ENCODE measurements at places on chromosomes 6 and 20. TPM values are rescaled to one million over a fixed set of nuclear protein-coding genes. Genes with fewer than 3 reads are reported as not detected.
A peak's percentile ranks its signal among the peaks of the same experiment; 100 is the strongest.

DNA sequence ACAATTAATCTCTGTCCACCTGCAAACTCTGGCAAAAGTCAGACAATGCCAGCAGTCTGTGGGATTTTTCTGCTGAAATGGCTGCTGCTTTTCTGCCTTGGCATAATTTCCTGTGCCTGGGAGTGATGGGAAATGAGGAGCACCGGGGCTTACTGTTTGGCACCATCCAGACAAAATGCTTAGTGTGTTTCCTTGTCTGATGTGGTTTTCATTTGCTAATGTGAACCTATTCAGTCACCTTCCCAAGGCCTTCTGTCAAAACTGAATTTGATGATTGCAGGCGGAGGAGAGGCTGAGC, 56.4 kb downstream of the CDH4 start:
- H3K36me3 ChIP-seq, result no peaks in the 10 kb centered on the region
- H3K4me1 ChIP-seq, result no peaks in the 10 kb centered on the region
- peaks cover 12% of the 10 kb centered on the region for H3K27me3 ChIP-seq
- DNase-seq, result no peak
- no peak overlapping the region for H3K27ac ChIP-seq
- H3K4me3 ChIP-seq, result no peak overlapping the region

DNA sequence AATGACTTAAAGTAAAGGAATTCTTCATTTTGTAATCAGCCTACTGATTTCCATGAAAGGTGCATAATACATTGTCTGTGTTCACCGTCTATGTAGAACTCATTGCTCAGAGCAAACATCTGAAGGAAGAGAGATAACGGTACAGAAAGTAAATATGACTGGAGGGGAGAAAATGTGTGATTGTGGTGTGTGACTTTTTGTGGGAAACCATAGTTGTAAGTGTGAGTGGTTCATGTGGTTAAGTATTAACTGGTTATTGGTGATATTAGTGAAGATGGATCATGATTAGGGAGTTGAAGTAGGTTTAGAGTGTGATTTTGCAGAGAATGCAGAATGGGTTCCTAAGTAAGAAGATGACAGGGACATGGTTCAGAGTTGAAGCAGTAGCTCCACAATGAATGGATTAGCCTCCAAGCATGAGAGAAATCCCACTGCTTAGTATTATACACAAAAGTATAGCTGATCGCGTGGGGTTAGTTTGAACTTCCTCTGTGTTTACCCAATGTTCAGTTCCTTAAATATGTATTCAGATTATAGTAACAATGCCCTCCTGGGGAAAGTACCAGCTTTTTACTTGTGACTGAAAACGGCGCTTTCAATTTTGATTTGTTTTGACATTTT, 368.9 kb downstream of the UTRN start:
- no peaks in the 10 kb centered on the region for H3K36me3 ChIP-seq
- H3K4me1 ChIP-seq, result peaks cover 30% of the 10 kb centered on the region
- no peaks in the 10 kb centered on the region for H3K27me3 ChIP-seq
- no peak overlapping the region for H3K27ac ChIP-seq
- H3K4me3 ChIP-seq, result no peak overlapping the region

The TULP1 gene
- not detected for total RNA-seq

- H3K27ac ChIP-seq, result no peak overlapping the region
- no peaks in the 10 kb centered on the region for H3K27me3 ChIP-seq
- no peak for DNase-seq
- H3K4me1 ChIP-seq, result no peaks in the 10 kb centered on the region
- no peaks in the 10 kb centered on the region for H3K36me3 ChIP-seq
Observed at GRCh38 chr6:63097222-63097621, 114.0 kb upstream of the FKBP1C start.

DNA sequence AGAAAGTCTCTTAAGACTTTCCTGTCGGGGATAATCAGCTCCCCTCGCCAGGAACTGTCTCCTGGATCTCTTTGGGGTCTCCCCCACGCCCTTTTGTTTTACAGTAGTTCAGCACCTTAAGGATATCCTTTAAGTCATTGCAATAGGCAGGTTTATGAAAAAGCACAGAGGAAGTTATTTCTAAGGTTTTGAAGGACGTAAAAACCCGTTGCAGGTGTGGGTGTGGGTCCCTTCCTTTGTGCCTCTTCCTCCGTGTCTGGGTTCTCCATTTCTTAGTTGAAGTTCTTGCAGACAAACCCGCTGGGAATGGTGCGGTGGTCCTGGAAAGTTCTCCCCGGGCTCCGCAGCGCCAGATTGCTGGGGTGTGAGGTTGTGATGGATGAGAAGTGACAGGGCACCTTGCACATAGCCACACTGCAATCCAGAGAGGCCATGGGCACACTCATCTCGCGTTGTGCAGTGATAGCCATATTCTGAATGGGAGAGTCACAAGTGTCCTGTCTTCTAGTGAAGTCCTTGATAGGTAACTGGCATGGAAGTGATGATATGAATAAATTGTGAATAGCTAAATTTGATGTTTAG, 65.2 kb downstream of the GTF2H5 start:
- no peaks in the 10 kb centered on the region for H3K27me3 ChIP-seq
- H3K27ac ChIP-seq, result no peak overlapping the region
- H3K4me1 ChIP-seq, result peaks cover 8% of the 10 kb centered on the region
- DNase-seq, result no peak
- H3K4me3 ChIP-seq, result peak overlapping the region; percentile 56

The SIGLEC1 gene
- total RNA-seq, result not detected

DNA sequence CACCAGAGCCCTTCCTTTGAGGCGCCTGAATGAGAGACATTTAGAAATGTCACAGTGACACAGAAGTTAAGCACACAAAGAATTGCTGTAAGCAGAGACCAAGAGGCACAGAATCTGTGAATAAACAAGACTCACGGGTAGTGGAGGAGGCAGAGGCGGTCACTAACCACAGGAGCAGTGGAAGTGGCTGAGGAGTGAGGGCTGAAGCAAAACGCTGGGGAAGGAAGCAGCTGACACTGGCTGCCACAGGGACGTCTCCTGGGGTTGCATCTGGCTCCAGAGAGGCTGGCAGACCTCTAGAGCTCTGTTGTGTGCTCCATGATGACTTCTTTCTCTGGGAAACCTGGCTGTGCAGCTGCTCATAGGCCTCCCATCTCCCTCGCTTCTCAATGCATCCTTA, 65.0 kb upstream of the SLC2A12 start:
- DNase-seq, result no peak
- H3K4me1 ChIP-seq, result no peaks in the 10 kb centered on the region
- H3K27ac ChIP-seq, result no peak overlapping the region
- H3K4me3 ChIP-seq, result no peak overlapping the region

DNA sequence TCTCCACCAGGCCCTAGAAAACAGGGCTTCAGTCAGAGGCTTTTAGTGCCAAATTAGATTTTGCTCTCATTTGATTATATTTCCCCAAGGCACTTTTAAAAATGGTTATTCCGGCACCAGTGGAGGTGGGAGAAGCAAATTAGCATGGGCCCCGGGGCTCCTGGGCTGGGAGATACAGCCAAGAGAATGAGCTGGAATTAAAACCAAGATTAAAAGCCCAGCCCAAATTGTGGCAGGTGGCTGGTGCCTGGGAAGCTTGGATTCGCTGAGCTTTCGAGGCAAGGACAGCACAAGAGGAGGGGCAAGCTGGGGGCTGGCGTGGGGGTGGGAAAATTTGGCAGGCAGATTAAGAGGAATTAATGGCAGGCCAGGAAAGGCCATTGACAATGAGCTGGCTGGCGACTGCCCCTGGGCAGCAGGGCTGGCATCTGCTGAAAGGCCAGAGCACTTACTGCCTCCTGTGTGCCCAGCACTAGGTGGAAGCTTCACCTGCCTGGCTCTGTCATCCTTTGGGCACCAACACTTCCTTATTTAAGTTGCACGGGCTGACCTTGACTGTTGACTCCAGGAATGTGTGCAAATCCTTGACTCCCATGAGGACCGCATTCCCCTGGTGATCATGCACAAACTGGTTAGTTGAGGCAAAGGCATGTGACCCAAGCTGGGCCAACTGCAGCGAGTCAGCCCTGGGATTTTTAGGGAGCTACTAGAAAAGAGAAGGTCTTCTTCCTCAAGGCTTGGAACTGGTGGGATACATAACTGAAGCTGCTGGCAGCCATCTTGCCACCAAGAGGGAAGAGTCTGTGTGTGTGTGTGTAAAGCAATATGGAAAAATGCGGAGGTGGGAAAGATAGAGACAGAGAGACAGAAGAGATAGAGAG, 76.1 kb downstream of the SULF2 start:
- no peak overlapping the region for H3K27ac ChIP-seq
- H3K4me1 ChIP-seq, result peaks cover 14% of the 10 kb centered on the region
- no peak for DNase-seq
- peaks cover 8% of the 10 kb centered on the region for H3K27me3 ChIP-seq

- no peaks in the 10 kb centered on the region for H3K36me3 ChIP-seq
- H3K4me3 ChIP-seq, result no peak overlapping the region
Observed at GRCh38 chr6:168182908-168183612, 104.0 kb upstream of the FRMD1 start.

DNA sequence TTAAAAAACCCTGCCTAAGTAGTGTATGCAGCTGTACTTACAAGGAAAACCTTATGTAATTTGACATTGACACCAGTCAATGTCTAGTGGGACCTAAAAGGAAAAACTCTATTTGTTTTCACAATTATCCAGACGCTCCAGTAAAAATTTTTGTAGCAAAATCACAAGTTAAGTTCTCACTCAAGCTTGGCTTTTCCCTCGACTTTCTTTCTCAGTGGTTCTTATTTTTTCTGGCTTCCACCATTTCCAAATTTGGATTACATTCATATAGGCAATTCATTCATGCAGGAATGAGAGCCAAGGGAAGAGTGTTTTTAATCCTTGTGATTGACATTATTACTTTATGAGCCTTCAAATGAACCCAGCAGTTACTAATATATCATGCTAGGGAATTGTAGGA, 66.0 kb upstream of the ADGRG6 start:
- no peak for DNase-seq
- H3K27ac ChIP-seq, result no peak overlapping the region
- no peaks in the 10 kb centered on the region for H3K4me1 ChIP-seq
- H3K27me3 ChIP-seq, result no peaks in the 10 kb centered on the region
- no peaks in the 10 kb centered on the region for H3K36me3 ChIP-seq

The NOX3 gene
- total RNA-seq, result not detected

DNA sequence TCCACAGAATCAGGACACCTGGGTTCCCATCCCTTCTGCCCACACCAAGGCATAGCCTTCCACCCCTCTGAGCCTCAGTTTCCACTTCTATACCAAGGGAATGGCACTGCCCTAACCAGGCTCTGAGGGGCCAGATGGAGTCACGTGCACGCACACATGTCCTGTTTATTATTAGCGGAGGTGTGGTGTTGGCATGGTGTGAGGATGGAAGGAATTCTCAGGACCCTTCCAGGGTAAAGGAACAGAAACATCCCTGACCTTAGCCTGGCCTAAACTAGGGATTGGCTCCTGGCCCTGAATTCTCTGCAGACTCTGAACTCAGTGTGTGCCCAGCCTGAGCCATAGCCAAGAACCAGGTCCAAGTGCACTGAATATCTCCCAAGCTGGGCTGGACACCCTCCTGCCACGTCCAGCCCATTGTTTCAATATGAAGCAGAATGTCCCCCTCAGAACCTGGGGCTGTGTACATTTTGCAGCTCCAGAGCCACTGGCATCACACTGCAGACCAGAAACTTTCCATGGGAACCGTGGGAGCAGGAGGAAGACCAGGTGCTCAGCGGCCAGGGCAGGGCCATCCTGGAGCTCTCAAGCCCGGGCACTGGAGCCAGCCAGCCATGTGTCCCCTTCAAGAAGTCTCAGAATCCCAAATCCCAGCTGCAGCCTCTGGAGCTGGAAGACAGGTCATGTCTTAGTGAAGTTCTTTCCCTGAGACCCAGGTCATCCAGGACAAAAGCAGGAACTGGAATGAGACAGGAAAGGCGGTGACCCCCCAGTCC, 208.4 kb downstream of the ANKRD60 start:
- DNase-seq, result no peak
- H3K27ac ChIP-seq, result 0 out of 2 replicates have a peak overlapping the region, but pooled peaks have one; percentile 18
- peaks cover 57% of the 10 kb centered on the region for H3K4me1 ChIP-seq
- H3K36me3 ChIP-seq, result no peaks in the 10 kb centered on the region

DNA sequence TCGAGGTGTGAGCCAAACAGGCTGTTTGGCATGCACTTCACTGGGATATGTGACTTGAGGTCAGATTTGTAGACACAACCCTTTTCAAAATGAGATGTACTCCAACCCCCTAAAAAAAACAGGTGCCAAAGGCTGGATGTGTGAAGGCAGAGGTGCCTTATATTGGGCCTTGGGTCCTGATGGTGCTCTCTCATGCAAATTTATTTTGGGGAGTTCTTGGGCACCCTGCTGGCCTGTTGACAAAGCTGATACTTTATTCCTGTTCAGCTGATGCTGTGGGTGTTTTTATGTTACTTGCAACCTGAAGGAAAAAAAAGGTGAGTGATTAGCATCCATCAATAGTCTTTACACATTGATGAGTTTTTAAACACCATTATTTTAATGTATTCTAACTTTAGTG, 121.5 kb downstream of the DNAH8 start:
- no peaks in the 10 kb centered on the region for H3K36me3 ChIP-seq
- H3K27me3 ChIP-seq, result no peaks in the 10 kb centered on the region
- no peak overlapping the region for H3K4me3 ChIP-seq
- DNase-seq, result no peak
- no peaks in the 10 kb centered on the region for H3K4me1 ChIP-seq

The TPX2 gene
- total RNA-seq, result 212 TPM

- H3K27me3 ChIP-seq, result no peaks in the 10 kb centered on the region
- H3K4me1 ChIP-seq, result peaks cover 5% of the 10 kb centered on the region
- no peak overlapping the region for H3K27ac ChIP-seq
- no peaks in the 10 kb centered on the region for H3K36me3 ChIP-seq
- H3K4me3 ChIP-seq, result no peak overlapping the region
Observed at GRCh38 chr6:112927641-112928320, 580.7 kb downstream of the RFPL4B start.

The SYCP2 gene
- total RNA-seq, result 2.6 TPM

- peaks cover 11% of the 10 kb centered on the region for H3K36me3 ChIP-seq
- H3K4me3 ChIP-seq, result no peak overlapping the region
- no peak overlapping the region for H3K27ac ChIP-seq
- H3K4me1 ChIP-seq, result peaks cover 9% of the 10 kb centered on the region
Observed at GRCh38 chr6:105164418-105164817, 15.4 kb downstream of the POPDC3 start.

DNA sequence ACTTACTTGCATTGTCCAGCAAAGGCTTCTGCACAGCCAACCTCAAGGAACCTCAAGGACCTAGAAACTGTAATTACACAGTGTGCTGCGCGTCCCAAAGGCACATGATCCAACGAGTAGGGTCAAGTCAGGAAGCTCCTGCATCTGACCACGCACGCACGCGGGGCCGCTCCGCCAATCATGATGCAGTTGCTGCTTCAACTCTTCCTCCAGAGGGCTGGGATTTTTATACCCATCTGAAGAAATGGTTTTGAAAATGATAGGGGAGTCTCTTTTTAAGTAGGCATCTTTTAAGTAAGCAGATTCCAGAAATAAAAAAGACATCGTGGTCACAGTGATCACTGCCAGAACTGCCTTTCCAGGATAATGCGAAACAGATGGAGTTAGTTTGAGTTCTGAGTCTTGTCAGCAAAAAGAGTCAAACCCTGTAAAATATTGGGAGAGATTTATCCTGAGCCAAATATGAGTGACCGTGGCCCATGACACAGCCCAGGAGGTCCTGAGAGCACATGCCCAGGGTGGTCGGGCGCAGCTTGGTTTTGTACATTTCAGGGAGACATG, 34.0 kb downstream of the KIF25 start:
- H3K4me1 ChIP-seq, result peaks cover 39% of the 10 kb centered on the region
- H3K27me3 ChIP-seq, result no peaks in the 10 kb centered on the region
- no peak for DNase-seq
- H3K27ac ChIP-seq, result peak overlapping the region; percentile 84

GRCh38 chr6:158552796-158553138, 7.1 kb upstream of the TMEM181 start:
- no peaks in the 10 kb centered on the region for H3K4me1 ChIP-seq
- no peaks in the 10 kb centered on the region for H3K27me3 ChIP-seq
- DNase-seq, result peak; percentile 8
- no peaks in the 10 kb centered on the region for H3K36me3 ChIP-seq
- H3K4me3 ChIP-seq, result no peak overlapping the region

GRCh38 chr6:105274678-105275077, 94.9 kb upstream of the POPDC3 start:
- H3K27ac ChIP-seq, result no peak overlapping the region
- DNase-seq, result no peak
- peaks cover 16% of the 10 kb centered on the region for H3K36me3 ChIP-seq
- no peak overlapping the region for H3K4me3 ChIP-seq
- no peaks in the 10 kb centered on the region for H3K27me3 ChIP-seq

Measured in SJSA1 (cell line).